ENCODE measurements at places on chromosomes 12 and 14. TPM values are rescaled to one million over a fixed set of nuclear protein-coding genes. Genes with fewer than 3 reads are reported as not detected.

The SPRING1 gene
- 18.8 TPM for total RNA-seq

The SYNDIG1L gene
- total RNA-seq = not detected

The SLC10A1 gene
- not detected for total RNA-seq

The C12orf43 gene
- 11.4 TPM for total RNA-seq

The ERGIC2 gene
- total RNA-seq = 46.5 TPM

The ACVR1B gene
- 12.4 TPM for total RNA-seq

The ARF6 gene
- 48.8 TPM for total RNA-seq
